ENCODE measurements at places on chromosomes 4 and X. TPM values are rescaled to one million over a fixed set of nuclear protein-coding genes. Genes with fewer than 3 reads are reported as not detected.
A peak's percentile ranks its signal among the peaks of the same experiment; 100 is the strongest.

DNA sequence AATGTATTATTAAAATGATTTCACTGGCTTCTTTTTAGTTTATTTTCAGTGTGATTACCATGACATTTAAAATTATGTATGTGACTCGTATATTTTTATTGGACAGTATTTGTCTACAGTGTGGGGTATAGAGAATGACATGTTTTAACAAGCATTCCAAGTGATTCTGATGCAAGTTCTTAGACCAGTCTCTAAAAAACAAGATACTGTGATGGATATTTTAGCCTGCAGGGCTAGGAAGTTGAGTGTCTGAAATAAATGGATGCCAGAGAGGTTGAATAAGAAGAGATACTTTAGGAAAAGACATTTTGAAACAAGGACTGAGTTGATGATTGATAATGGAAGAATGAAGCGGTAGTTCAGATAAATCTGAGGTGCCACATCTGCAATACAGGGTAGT lies 3.5 kb upstream of the MAD2L1 start:
- DNase-seq, result no peak
- H3K4me1 ChIP-seq, result peaks cover 31% of the 10 kb centered on the region
- no peak overlapping the region for H3K27ac ChIP-seq
- peaks cover 5% of the 10 kb centered on the region for H3K36me3 ChIP-seq
- H3K27me3 ChIP-seq, result no peaks in the 10 kb centered on the region

GRCh38 chrX:100353326-100353725 lies 56.7 kb downstream of the PCDH19 start:
- DNase-seq, result no peak
- no peaks in the 10 kb centered on the region for H3K27me3 ChIP-seq
- H3K4me3 ChIP-seq, result no peak overlapping the region
- no peaks in the 10 kb centered on the region for H3K36me3 ChIP-seq
- H3K27ac ChIP-seq, result no peak overlapping the region
- no peaks in the 10 kb centered on the region for H3K4me1 ChIP-seq

- no peak overlapping the region for H3K4me3 ChIP-seq
- no peak overlapping the region for H3K27ac ChIP-seq
- H3K36me3 ChIP-seq, result no peaks in the 10 kb centered on the region
- DNase-seq, result no peak
Observed at GRCh38 chr4:74953647-74954046, 20.7 kb downstream of the PARM1 start.

DNA sequence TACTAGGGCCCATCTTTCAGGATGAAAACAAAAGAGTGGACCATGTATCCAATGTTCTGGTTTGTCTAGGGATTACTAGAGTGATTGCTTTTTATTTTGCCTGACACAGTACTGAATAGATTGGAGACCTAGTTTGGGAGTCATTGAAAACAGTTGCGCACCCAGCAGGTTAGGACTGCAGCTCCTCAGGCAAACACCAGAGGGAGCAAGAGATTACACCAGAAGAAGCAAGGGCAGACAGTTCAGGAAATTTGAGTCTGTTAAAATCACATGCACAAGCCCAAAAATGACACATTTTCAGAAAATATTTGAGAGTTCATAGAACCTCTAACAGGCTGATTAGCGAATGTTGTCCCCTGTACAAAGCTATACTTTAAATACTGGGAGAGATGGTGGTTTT lies 55.6 kb downstream of the CYLC1 start:
- H3K36me3 ChIP-seq, result no peaks in the 10 kb centered on the region
- no peak overlapping the region for H3K27ac ChIP-seq
- no peaks in the 10 kb centered on the region for H3K27me3 ChIP-seq
- no peak for DNase-seq
- H3K4me1 ChIP-seq, result no peaks in the 10 kb centered on the region

GRCh38 chr4:160894809-160895208 lies 1269.0 kb downstream of the FSTL5 start:
- no peak overlapping the region for H3K27ac ChIP-seq
- H3K4me3 ChIP-seq, result no peak overlapping the region
- H3K4me1 ChIP-seq, result no peaks in the 10 kb centered on the region
- H3K36me3 ChIP-seq, result no peaks in the 10 kb centered on the region
- no peak for DNase-seq

- peak; percentile 58 for DNase-seq
- H3K4me3 ChIP-seq, result peak overlapping the region; percentile 18
- H3K27ac ChIP-seq, result peak overlapping the region; percentile 88
Observed at GRCh38 chr4:42671431-42672194, 14.7 kb upstream of the ATP8A1 start.

- no peaks in the 10 kb centered on the region for H3K4me1 ChIP-seq
- no peaks in the 10 kb centered on the region for H3K36me3 ChIP-seq
- no peak overlapping the region for H3K27ac ChIP-seq
- DNase-seq, result no peak
Observed at GRCh38 chr4:119816473-119816872, 187.9 kb upstream of the PDE5A start.

- DNase-seq, result no peak
- no peaks in the 10 kb centered on the region for H3K4me1 ChIP-seq
- no peaks in the 10 kb centered on the region for H3K36me3 ChIP-seq
Observed at GRCh38 chr4:5611750-5612149, 96.6 kb downstream of the EVC2 start.

GRCh38 chr4:168723020-168723419 lies 226.2 kb downstream of the PALLD start:
- no peak for DNase-seq
- H3K27me3 ChIP-seq, result peaks cover 20% of the 10 kb centered on the region
- H3K4me3 ChIP-seq, result no peak overlapping the region
- H3K27ac ChIP-seq, result peak overlapping the region; percentile 26
- H3K4me1 ChIP-seq, result peaks cover 21% of the 10 kb centered on the region

GRCh38 chr4:94605241-94605805 lies 152.4 kb upstream of the BMPR1B start:
- H3K27ac ChIP-seq, result no peak overlapping the region
- no peak overlapping the region for H3K4me3 ChIP-seq
- H3K36me3 ChIP-seq, result no peaks in the 10 kb centered on the region
- H3K27me3 ChIP-seq, result no peaks in the 10 kb centered on the region

DNA sequence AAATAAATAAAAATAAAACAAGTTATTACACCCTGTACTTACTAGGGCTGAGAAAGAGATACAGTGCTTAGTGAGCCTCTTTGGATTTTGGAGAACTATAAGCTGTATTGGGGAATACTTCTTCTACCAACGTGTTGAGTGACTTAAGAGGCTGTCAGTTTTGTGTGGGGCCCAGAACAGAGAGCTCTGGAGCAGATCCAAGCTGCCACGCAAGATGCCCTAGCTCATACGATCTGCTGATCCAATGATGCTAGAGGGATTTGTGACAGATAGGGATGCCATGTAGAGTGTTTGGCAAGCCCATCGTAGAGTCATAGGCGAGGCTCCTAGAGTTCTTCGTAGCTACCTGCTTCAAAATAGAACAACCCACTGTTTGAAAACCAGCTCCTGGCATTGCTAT lies 60.3 kb upstream of the KLF3 start:
- H3K4me3 ChIP-seq, result no peak overlapping the region
- H3K4me1 ChIP-seq, result peaks cover 26% of the 10 kb centered on the region
- no peak overlapping the region for H3K27ac ChIP-seq
- H3K36me3 ChIP-seq, result peaks cover 3% of the 10 kb centered on the region
- no peaks in the 10 kb centered on the region for H3K27me3 ChIP-seq
- DNase-seq, result no peak

DNA sequence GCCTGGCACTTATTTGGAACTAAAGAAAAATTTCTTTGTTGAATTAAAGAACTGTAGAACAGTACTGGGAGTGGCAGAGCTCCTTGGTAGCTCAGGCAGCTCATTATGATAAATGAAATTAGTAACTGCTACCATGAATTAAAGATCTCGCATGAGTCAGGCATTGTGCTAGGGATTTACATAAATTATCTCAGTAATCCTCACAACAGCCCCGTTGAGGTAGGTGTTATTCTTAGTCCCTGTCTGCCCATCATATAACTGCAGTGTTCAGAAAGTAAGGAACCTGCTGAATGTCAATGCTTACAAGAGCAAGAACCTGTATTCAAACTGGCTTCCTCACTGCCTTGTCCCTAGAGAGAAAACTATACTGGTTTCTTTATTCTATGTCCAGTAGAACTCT lies 108.3 kb downstream of the NLGN4X start:
- H3K4me3 ChIP-seq, result no peak overlapping the region
- no peaks in the 10 kb centered on the region for H3K27me3 ChIP-seq
- no peaks in the 10 kb centered on the region for H3K36me3 ChIP-seq
- no peak for DNase-seq
- H3K27ac ChIP-seq, result no peak overlapping the region

- H3K27me3 ChIP-seq, result peaks cover 16% of the 10 kb centered on the region
- H3K36me3 ChIP-seq, result no peaks in the 10 kb centered on the region
- no peak overlapping the region for H3K27ac ChIP-seq
- H3K4me3 ChIP-seq, result no peak overlapping the region
Observed at GRCh38 chr4:168551945-168552695, 55.3 kb downstream of the PALLD start.

- no peaks in the 10 kb centered on the region for H3K4me1 ChIP-seq
- H3K4me3 ChIP-seq, result no peak overlapping the region
- H3K27me3 ChIP-seq, result no peaks in the 10 kb centered on the region
- H3K27ac ChIP-seq, result no peak overlapping the region
- no peak for DNase-seq
Observed at GRCh38 chrX:44705817-44706551, 137.8 kb upstream of the DUSP21 start.

DNA sequence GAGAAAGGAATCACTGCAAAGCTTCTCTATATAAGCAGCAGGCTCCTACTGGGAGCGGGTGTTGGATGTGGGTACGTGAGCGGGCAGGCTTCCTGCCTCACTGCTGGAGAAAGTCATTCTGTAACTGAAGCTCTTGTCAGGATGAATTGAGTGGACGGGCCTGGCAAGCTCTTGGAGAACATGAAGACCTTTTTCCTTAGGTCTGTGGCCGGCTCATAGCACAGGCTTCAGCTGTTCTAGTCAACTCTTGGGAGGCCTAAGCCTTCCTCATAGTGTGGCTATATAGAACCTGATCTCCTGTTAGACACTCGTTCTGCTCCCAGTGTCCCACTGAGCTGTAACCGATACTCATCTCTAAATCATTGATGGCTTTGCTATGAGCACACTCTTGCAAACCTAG lies 108.2 kb upstream of the GPC4 start:
- no peak for DNase-seq
- H3K27ac ChIP-seq, result no peak overlapping the region
- no peaks in the 10 kb centered on the region for H3K36me3 ChIP-seq
- no peaks in the 10 kb centered on the region for H3K27me3 ChIP-seq
- H3K4me3 ChIP-seq, result no peak overlapping the region
- no peaks in the 10 kb centered on the region for H3K4me1 ChIP-seq

GRCh38 chrX:31603411-31604120 lies 531.7 kb upstream of the FTHL17 start:
- no peaks in the 10 kb centered on the region for H3K4me1 ChIP-seq
- H3K4me3 ChIP-seq, result no peak overlapping the region
- no peaks in the 10 kb centered on the region for H3K27me3 ChIP-seq
- DNase-seq, result no peak
- H3K36me3 ChIP-seq, result no peaks in the 10 kb centered on the region

DNA sequence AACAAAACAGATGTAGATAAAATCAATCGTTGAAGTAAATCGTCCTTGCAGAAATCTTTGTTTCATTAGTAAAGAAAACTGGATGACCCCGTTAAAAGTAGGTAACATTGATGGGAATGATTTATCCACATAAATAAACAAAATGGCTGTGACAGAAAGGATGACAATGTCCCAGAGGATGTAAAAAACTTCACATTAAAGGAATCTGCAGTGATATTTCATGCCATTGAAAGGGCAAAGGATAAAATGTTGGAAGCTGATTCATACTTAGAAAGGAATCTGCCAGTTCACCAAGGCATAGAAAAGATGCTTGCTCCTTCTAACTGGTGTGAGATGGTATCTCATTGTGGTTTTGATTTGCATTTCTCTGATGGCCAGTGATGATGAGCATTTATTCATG lies 24.2 kb upstream of the EPGN start:
- no peaks in the 10 kb centered on the region for H3K27me3 ChIP-seq
- no peaks in the 10 kb centered on the region for H3K36me3 ChIP-seq
- no peaks in the 10 kb centered on the region for H3K4me1 ChIP-seq
- no peak overlapping the region for H3K27ac ChIP-seq

- no peak overlapping the region for H3K4me3 ChIP-seq
- no peaks in the 10 kb centered on the region for H3K4me1 ChIP-seq
- no peak overlapping the region for H3K27ac ChIP-seq
- H3K36me3 ChIP-seq, result no peaks in the 10 kb centered on the region
- DNase-seq, result no peak
- H3K27me3 ChIP-seq, result no peaks in the 10 kb centered on the region
Observed at GRCh38 chrX:11944501-11944900, 186.5 kb downstream of the MSL3 start.

- H3K4me3 ChIP-seq, result no peak overlapping the region
- peaks cover 7% of the 10 kb centered on the region for H3K4me1 ChIP-seq
- H3K27me3 ChIP-seq, result no peaks in the 10 kb centered on the region
- H3K36me3 ChIP-seq, result no peaks in the 10 kb centered on the region
- no peak for DNase-seq
- no peak overlapping the region for H3K27ac ChIP-seq
Observed at GRCh38 chrX:40434947-40435346, 145.8 kb upstream of the ATP6AP2 start.

DNA sequence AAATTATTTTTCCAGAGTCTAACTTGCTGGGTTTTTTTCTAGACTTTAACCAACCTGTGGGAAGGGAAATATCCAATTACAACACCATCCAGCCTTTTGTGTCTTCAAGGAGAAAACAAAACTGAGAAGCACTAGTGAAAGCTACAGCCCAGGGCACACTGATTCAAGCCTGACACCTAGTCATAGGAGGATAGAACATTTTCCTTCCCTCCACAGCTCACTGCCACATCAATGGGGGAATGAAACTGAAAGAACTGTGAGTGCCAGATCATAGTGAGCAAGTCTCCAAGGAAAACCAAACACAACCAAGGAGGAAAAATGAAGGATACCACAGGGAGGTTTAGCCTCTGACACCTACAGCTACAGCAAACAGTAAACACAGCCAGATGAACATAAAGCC lies 43.3 kb upstream of the MAGEA8 start:
- no peaks in the 10 kb centered on the region for H3K36me3 ChIP-seq
- no peak for DNase-seq
- H3K4me1 ChIP-seq, result peaks cover 7% of the 10 kb centered on the region

DNA sequence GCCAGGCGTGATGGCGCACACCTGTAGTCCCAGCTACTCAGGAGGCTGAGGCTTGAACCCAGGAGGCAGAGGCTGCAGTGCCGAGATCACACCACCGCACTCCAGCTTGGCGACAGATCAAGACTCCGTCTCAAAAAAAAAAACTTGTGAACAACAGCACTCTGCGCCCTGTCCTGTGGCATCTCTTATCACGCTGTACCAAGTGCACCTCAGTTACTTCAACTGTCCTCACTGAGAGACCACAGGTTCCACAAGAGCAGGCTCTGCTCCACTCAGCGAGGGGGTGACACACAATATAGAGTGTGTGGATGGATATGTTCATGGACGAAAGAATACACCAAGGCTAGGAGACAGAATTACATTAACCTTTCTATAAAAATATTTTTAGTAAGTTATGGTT lies 49.3 kb downstream of the ADGRA3 start:
- no peak overlapping the region for H3K4me3 ChIP-seq
- no peaks in the 10 kb centered on the region for H3K4me1 ChIP-seq
- no peaks in the 10 kb centered on the region for H3K27me3 ChIP-seq
- H3K36me3 ChIP-seq, result peaks cover 1% of the 10 kb centered on the region

The F8A2 gene
- total RNA-seq, result not detected

The IQCM gene
- not detected for total RNA-seq

The OCIAD2 gene
- 137 TPM for total RNA-seq

The GRID2 gene
- not detected for total RNA-seq

The CPZ gene
- total RNA-seq, result not detected

The CCDC160 gene
- total RNA-seq, result not detected

The ARHGEF38 gene
- not detected for total RNA-seq

The CXorf49B gene
- not detected for total RNA-seq

The PRDM8 gene
- total RNA-seq, result 5.2 TPM

The NIPAL1 gene
- 0.57 TPM for total RNA-seq

The ETDA gene
- not detected for total RNA-seq

The ZFYVE28 gene
- total RNA-seq, result 14.8 TPM

The MAGEB6 gene
- total RNA-seq, result not detected

The ABRAXAS1 gene
- total RNA-seq, result 18.7 TPM

The HSPA4L gene
- total RNA-seq, result 0.27 TPM

The NR3C2 gene
- total RNA-seq, result 4.1 TPM

Measured in activated CD4-positive, alpha-beta T cell treated with anti-CD3 and anti-CD28 coated beads, Interleukin-2, amount 10 ng/mL, durations not matched to agents 7 days and 5 days (primary cell).